T-cell (primary cell): ENCODE measurements at places on chromosomes 5 and 9. TPM values are rescaled to one million over a fixed set of nuclear protein-coding genes. Genes with fewer than 3 reads are reported as not detected.

The TRMT10B gene
- 18.2 TPM for total RNA-seq

The SLC6A7 gene
- not detected for total RNA-seq

The C7 gene
- total RNA-seq, result 1.4 TPM

The IFNA21 gene
- not detected for total RNA-seq

The INSL4 gene
- not detected for total RNA-seq

- H3K4me1 ChIP-seq, result no peaks in the 10 kb centered on the region
- no peak for DNase-seq
- H3K36me3 ChIP-seq, result no peaks in the 10 kb centered on the region
- no peak overlapping the region for H3K4me3 ChIP-seq
- H3K27me3 ChIP-seq, result no peaks in the 10 kb centered on the region
Measured at GRCh38 chr9:24479361-24480059, 66.2 kb downstream of the IZUMO3 start.

GRCh38 chr9:3972687-3973086, 327.2 kb downstream of the GLIS3 start:
- no peaks in the 10 kb centered on the region for H3K4me1 ChIP-seq
- DNase-seq, result no peak
- no peaks in the 10 kb centered on the region for H3K27me3 ChIP-seq

DNA sequence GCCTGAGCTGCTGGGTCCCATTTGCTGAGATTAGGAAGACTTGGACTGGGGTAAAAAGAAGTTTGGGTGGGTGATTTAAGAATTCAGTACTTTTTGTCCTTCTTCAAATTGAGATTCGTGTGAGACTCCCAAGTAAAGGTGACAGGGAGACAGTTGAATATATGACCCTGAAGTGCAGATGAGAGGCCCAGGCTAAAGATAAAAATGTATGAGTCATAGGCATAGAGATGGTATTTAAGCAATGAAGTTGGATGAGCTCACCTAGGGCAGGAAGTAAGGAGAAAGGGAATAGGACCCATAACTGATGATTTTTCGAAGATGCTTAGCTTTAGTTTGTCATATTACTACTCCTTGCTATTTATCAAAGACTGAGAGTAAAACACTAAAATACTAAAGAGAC, 255.9 kb upstream of the ADRA1B start:
- no peaks in the 10 kb centered on the region for H3K27me3 ChIP-seq
- no peaks in the 10 kb centered on the region for H3K36me3 ChIP-seq
- H3K4me1 ChIP-seq, result no peaks in the 10 kb centered on the region

DNA sequence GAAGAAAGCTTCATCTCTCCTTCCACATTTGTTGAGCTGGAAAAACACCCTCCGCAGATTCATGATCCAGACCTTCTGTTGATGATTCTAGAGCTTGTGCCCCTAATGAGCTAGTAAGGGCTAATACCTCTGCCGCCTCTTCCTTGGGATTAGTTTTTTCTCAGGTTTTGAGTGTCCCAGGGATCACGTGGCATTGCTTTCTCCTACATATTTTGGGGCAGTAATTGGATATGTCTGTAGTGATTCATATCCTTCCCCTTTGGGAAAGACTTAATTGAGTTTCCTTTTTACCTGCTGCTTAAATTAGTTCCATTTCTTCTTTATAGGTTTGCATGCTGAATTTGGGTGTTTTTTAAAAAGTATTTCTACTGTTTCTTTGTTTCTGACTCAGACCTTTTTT, 143.9 kb downstream of the GOLPH3 start:
- peaks cover 9% of the 10 kb centered on the region for H3K4me1 ChIP-seq
- DNase-seq, result no peak
- H3K27me3 ChIP-seq, result no peaks in the 10 kb centered on the region

DNA sequence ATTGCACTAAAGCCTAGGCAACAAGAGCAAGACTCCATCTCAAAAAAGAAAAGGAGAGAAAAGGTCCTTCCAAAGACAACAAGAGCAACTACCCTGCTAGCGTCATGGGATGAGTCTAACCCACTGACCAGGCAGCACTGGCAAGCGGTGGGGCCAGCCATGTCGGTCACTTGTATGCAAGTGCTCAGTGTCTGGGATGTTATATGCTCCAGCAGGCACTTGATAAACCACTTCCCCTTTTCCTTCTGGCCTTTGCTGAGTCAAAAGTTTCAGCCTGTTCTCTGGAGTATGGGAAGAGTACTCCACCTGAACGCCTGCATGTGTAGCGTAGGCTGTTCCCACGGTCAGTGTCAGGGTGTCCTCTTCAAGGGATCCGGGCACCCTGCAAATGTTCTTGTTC, 9.2 kb upstream of the MXD3 start:
- H3K4me1 ChIP-seq, result no peaks in the 10 kb centered on the region
- H3K36me3 ChIP-seq, result peaks cover 8% of the 10 kb centered on the region
- H3K27me3 ChIP-seq, result no peaks in the 10 kb centered on the region
- H3K27ac ChIP-seq, result no peak overlapping the region

- H3K4me3 ChIP-seq, result no peak overlapping the region
- no peak for DNase-seq
- H3K4me1 ChIP-seq, result no peaks in the 10 kb centered on the region
- no peak overlapping the region for H3K27ac ChIP-seq
- no peaks in the 10 kb centered on the region for H3K36me3 ChIP-seq
Measured at GRCh38 chr9:89579741-89580385, 24.9 kb upstream of the GADD45G start.

- H3K27ac ChIP-seq, result peak overlapping the region; percentile 29
- peak; percentile 40 for DNase-seq
- H3K36me3 ChIP-seq, result no peaks in the 10 kb centered on the region
- H3K4me1 ChIP-seq, result peaks cover 9% of the 10 kb centered on the region
- H3K27me3 ChIP-seq, result no peaks in the 10 kb centered on the region
Measured at GRCh38 chr9:129320575-129321285, 142.7 kb upstream of the IER5L start.

DNA sequence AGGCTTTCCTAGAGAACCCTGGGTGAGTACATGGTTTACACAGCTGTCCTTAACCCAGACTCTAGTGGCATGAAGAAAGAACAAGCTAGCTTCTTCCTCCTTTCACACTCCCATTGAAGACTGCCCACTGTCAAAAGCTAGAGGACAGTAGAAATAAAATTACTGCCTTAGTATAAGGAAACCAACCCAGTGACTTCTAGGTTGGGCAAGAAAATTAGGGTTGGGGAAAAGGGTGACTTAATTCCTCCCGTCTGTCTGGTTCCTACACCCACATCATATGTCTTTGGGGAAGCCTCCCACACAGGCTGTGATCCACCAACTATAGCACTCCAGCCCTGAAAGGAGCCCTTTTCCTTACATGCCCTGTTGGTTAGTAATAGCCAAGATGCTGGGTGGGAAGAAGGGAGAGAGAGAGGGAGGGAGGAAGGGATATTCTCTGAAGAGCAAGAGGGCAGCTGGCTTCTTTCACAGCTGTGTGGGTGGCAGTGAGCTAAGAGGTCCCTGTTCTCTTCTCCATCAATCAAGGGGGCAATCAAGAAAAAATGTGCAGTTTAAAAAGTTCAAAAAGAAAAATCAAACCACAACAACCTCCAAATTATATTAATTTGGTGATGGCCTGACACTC, 21.7 kb downstream of the HBEGF start:
- H3K27me3 ChIP-seq, result no peaks in the 10 kb centered on the region
- no peak overlapping the region for H3K4me3 ChIP-seq
- H3K36me3 ChIP-seq, result no peaks in the 10 kb centered on the region
- no peak overlapping the region for H3K27ac ChIP-seq
- H3K4me1 ChIP-seq, result no peaks in the 10 kb centered on the region

GRCh38 chr5:36079200-36079781, 12.6 kb upstream of the UGT3A2 start:
- no peak overlapping the region for H3K4me3 ChIP-seq
- no peak overlapping the region for H3K27ac ChIP-seq
- H3K36me3 ChIP-seq, result no peaks in the 10 kb centered on the region
- peaks cover 4% of the 10 kb centered on the region for H3K4me1 ChIP-seq
- DNase-seq, result no peak
- H3K27me3 ChIP-seq, result peaks cover 18% of the 10 kb centered on the region

DNA sequence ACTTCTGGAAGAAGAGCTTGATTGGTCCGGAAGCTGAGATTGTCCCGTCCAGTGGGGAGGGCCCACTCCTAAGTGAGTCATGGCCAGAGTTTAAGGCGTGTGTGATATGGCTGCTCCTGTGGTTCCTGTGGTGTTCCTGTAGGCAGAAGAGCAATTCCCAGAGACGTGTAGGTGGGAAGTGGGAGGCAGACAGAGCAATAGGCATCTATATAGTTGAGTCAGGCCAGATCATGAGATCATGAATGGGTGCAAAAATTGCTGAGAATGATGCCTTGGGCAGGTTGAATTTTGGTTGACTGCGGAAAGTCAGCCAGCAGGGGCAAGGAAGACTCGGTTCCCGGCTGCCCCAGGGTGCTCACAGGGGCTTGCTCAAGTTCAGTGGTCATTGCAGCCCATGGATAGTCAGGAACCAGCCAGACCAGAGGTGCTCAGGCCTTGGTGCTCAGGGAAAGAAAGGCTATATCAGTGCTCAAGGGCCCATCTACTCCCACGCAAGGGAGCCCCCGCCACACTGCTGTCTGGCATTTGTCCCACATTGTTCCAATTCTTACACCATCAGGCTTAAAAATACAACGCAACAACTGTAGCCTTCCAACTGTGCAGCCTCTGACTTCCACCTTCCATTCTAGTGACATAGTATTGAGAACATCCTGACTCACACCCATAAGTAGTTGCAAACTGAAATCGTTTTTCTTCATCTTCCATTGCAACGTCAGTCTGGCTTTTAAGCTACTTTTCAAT, 21.0 kb upstream of the GSN start:
- no peak overlapping the region for H3K27ac ChIP-seq
- no peaks in the 10 kb centered on the region for H3K4me1 ChIP-seq
- H3K4me3 ChIP-seq, result no peak overlapping the region
- no peaks in the 10 kb centered on the region for H3K36me3 ChIP-seq
- no peak for DNase-seq

GRCh38 chr5:73797132-73797510, 171.1 kb downstream of the ARHGEF28 start:
- no peaks in the 10 kb centered on the region for H3K4me1 ChIP-seq
- no peaks in the 10 kb centered on the region for H3K36me3 ChIP-seq
- DNase-seq, result no peak
- H3K4me3 ChIP-seq, result no peak overlapping the region
- no peak overlapping the region for H3K27ac ChIP-seq

DNA sequence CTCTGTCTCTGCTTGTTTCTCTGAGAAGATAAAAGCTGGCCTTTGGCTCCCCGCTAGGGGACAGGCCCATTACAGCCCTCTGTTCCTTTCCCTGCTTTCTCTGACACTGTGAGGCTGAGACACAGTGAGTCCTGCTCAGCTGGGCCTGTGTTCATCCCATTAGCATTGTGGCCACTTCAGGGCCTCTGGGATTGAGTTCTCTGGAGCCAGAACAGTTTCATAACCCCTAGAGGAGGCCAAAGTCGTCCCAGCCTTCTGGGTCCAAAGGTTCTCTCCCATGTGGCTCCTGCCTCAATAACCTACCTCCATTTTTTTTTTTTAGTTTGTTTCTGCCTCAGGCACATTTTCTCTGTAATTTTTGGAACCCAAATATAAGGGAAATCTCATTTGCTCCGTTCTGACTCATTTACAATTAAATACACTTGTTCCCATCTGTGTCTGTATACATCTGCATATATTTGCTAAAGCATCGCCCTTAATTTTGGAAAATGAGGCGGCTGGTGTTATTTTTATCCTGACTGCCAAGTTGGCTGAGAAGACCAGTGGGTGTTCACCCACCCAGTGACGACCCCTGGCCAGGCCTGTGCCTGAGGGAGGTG, 27.3 kb upstream of the CTNNA1 start:
- no peak overlapping the region for H3K27ac ChIP-seq
- no peaks in the 10 kb centered on the region for H3K36me3 ChIP-seq
- peaks cover 48% of the 10 kb centered on the region for H3K27me3 ChIP-seq

DNA sequence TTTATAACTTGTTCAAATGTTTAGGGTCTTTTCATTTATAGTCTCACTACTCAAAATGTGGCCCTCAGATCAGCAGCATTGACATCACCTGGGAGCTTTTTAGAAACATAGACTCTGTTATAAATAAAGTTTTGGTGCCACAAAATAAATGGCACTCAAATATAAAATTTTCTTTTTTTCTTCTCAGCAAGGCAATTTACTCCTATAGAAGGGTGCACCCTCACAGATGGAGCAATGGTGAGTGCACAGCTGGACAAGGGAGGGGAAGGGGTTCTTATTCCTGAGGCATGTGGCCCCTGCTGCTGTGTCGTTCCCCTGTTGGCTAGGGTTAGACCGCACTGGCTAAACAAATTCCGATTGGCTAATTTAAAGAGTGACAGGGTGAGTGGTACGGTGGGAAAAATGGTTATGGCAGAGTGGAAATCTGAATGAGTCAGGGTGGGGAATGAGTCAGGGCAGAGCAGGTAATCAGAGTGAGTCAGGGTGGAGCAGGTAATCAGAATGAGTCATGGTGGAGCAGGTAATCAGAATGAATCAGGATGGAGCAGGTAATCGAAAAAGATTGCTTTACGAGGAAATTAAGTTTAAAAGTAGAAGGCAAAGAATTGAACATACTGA, 31.8 kb upstream of the C7 start:
- no peak overlapping the region for H3K4me3 ChIP-seq
- no peaks in the 10 kb centered on the region for H3K27me3 ChIP-seq
- DNase-seq, result no peak

DNA sequence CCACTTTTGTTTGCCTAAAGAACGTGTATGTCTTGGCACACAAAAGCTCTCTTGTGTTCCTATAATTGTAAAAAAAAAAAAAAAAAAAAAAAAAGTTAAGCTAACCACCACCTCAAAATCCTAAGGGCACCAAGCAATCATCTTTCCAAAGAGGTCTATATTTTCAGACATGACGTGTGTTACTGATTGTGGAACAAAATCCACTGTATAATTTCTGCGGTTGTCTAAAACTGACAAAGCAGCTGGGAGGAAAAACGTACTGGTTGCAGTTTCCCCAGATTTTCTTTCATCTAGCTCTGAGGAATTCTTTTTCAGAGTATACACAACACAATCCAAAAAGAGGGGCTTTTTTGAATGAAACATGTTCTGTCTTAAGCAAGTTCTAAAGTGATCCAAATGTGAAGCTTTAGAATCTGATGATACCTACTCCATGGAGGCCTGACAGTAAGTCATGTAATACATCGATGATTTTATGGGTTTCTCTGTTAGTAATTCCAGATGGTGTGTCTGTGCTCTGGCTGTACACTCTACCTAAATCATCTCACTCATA, 375.6 kb upstream of the NUDT12 start:
- no peaks in the 10 kb centered on the region for H3K36me3 ChIP-seq
- no peaks in the 10 kb centered on the region for H3K4me1 ChIP-seq
- DNase-seq, result no peak

DNA sequence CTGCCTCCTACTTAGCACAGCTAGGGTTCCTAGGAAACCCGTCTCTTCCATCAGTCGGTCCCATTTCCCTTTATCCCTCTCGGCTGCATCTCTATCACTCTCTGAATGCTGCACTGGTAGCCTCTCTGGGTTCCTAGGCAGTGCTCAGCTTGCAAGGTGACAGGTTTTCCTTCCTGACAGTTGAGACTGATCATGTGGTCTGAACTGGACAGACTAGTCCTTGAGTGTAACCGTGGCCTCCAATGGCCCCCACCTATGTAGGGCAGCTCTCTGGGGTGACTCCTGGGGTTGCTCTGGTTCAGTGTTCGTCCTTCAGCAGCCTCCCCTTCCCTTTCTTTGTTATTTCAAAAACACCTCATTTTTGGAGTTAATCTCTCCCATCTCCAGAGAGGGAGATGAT, 3.8 kb downstream of the TMEM8B start:
- H3K4me3 ChIP-seq, result no peak overlapping the region
- no peak for DNase-seq
- H3K36me3 ChIP-seq, result peaks cover 7% of the 10 kb centered on the region
- H3K4me1 ChIP-seq, result peaks cover 6% of the 10 kb centered on the region
- no peaks in the 10 kb centered on the region for H3K27me3 ChIP-seq
